ENCODE measurements at places on chromosomes 4 and X.

DNA sequence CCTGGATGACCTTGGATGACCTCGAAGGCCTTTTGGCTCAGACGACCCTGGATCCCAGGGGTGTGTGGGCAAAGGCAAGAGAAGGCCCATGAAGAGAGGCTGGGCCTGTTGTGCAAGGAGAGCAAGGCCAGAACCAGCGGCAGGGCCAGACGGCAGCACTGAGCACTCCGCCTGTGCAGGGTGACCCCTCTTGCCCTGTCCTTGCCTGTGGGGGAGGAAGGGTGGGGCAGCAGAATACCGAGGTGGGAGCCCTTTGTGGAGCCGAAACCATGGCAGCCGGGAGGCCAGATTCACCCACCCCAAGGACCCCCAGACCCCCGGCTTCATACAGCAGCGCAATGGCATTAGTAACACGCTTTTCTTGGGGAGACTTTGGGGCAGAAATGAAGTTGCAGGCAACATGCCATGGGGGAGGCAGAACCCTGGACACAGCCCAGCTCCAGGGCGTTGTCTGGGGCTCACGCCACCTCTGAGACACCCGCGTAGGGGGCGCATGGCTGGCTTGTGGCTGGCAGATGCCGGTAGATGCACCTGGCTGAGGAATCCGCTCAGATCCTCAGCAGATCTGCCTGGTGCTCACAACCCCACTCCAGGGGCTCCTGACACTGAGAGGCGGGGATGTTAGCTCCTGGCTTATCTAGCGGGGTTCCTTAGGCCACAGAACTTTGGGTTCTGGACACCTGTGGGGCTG, 114.5 kb downstream of the FAM53A start:
- DNase-seq: no peak

DNA sequence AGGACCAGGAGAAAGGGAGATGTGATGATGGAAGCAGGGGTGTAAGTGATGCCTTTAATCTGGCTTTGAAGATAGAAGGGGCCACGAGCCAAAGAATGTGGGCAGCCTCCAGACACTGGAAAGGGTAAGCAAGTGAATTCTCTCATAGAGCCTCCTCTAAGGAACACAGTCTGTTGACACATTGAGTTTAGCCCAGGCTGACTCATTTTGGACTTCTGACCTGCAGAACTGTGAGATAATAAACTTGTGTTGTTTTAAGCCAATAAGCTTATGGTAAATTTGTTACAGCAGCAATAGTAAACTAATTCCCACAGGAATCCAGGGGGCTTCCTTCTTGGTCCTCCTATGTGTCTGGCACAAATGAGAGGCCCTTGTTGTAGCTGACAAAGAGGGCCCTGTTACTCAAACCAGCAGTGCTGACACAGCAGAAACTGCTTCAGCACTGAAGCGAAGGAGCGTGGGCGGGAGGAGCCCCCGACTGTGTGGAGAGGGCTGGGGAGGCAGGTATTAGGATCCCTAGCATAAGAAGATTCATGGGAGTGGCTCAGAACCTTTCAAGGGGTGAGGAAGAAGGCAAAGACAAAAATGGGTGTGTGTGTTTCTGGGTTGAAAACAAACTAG, 268.7 kb downstream of the NR3C2 start:
- no peak for DNase-seq

DNA sequence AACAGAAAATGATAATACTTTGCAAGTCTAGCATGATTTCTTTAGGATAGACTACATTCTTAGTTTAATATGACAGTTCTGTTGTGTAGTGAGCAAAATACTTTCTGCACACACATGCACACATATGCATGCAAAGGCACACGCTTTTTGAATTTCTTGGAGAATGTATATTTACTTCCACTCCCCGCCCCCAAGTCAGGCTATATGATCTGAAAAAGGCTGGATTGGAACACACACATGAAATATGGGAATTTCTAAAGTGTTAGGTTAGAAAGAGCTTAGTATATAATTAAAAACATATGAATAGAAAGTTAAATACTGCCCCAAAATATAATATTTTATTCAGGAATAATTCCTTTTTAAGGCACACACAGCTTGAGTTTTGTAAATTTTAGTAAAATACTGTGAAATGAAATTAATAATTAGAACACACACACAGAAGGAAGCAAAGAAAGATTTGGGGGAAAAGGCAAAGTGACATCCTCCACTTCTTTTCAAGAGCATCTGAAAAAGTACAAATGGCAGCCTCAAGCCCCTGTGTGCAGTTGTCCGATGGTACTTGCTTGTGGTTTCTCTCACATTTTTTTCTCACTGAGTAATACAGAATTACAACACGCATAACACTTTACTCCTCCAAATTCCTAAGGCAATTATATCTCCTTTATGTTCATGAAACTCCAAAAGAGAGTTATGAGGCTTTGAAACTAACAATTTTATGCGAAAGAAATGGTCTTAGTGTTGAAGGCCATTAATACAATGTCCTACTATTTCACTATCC, 228.9 kb upstream of the ETNPPL start:
- no peak for DNase-seq

- no peak for DNase-seq
Observed at GRCh38 chr4:37765741-37766140, 60.7 kb upstream of the PGM2 start.

DNA sequence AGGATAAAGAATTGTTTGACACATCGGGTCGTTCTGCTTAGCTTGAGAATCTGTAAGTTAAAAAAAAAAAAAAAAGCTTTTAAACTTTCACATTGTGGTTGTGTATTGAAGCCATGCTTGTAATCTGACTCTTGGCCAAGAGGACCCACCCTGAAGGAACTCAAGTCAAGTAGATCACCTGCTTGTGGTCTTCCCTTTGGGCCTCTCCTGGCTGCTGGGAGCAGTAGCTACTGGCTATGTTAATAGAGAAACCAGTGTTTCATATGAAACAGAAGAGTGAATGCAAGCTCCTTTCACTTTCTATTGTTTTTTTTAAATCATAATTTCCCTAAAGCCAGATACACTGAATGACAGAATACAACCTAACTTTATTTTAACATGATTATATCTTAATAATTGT, 402.4 kb upstream of the NDST4 start:
- no peak for DNase-seq

DNA sequence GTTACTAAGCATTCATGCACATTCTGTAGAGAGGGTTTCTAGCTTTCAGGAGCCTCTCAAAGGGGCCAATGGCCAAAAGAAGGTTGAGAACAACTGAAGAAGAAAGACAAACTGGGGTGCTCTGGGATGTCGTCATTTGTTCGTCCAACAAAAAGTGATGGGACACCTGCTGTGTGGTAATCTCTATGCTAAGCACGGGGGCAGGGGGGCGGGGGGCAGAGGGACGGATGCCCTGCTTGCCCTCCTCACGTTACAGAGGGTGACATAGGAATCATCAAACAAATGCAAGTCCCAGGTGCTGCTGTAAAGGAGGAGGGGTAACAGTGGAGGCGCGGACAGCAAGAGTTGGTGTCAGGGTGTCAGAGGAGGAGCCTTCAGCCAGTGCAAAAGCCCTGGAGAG, 12.8 kb upstream of the CRMP1 start:
- no peak for DNase-seq

DNA sequence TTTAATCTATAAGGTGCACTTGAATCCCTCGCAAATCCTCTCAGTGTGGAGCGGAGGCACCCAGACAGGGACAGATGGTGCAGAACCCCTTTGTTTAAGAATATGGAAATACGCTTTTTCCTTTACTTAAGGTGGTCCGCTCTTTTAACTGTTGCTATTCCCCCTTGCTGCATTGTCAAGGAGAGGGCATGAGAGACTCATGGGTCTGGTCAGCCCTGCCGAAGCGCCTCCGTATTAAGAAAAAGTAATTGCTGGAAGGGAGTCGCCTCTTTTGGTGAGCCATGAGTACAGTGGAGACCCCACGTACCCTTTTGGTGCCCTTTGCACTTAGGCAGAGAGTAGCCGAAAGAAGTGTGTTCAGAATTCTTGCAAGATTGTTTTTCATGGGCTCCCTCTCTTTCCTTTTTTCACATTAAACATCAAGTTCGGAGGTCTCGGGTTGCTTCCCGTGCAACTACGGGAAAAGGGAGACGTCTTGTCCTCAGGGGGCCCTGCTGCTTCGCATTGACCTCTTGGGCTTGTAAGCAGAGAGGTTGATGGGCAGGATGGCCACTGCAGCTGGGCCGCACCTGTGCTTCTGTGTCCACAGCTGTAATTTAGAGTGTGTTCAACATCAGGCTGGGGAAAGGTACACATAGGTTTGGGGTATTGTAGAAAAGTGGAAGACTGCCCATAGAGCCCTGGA, 109.6 kb downstream of the SPRY1 start:
- DNase-seq: no peak

GRCh38 chrX:72045552-72046277, 86.0 kb downstream of the RTL5 start:
- peak; percentile 68 for DNase-seq

DNA sequence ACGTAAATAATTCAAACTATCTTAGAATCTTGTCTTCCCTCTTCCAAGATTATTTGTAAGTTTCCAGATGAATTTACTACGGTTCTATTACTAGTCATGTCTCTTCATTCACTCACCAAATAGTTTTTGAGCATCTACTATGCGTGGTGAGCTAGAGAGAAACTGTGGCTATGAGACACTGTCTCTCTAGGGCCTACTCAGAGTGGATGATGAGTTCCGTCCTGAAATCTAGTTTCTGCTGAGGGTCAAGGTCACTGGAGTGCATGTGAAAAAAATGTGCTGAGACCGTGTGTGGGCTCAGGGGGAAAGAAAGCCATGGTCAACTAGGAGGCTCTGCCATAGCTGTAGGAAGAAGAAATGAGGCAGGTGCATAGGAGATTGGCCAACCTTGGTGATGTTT, 320.2 kb upstream of the GATB start:
- no peak for DNase-seq

DNA sequence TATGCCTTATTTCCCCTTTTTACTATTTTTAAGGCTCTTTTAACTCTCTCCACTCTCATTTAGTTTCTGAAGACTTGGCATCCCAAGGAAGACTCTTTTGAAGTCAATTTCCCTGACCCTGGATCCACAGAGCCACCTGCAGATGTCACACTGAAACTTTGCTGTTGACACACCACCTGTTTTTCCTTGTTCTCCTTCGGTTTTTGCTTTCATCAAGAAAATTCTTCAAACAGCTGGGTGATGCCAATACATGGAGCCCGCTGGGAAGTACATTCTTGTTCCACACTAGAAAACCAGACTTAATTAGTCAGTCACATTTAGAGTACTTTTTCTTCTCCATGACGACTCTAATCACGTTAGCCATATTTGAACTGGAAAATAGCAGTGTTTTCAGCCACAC, 293.9 kb downstream of the PDGFC start:
- no peak for DNase-seq

GRCh38 chr4:31054295-31054694, 334.1 kb downstream of the PCDH7 start:
- DNase-seq: no peak

DNA sequence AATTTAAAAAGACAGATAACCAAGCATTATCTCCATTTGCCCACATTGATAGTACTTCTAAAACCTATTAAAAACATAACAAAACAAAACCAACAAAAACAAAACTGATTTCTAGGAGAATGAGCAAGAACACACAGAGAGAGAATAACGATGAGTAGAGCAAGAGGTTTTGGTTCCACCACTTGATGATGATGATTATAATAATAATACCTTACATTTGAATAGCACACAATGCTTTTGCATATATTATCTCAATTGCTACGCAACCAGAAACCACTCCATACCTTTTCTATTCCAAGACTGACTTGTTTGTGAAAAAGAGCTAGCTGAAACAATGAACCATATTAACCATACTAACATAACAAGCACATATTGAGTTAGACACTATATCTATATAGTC, 1090.9 kb downstream of the SH3BGRL start:
- DNase-seq: no peak

DNA sequence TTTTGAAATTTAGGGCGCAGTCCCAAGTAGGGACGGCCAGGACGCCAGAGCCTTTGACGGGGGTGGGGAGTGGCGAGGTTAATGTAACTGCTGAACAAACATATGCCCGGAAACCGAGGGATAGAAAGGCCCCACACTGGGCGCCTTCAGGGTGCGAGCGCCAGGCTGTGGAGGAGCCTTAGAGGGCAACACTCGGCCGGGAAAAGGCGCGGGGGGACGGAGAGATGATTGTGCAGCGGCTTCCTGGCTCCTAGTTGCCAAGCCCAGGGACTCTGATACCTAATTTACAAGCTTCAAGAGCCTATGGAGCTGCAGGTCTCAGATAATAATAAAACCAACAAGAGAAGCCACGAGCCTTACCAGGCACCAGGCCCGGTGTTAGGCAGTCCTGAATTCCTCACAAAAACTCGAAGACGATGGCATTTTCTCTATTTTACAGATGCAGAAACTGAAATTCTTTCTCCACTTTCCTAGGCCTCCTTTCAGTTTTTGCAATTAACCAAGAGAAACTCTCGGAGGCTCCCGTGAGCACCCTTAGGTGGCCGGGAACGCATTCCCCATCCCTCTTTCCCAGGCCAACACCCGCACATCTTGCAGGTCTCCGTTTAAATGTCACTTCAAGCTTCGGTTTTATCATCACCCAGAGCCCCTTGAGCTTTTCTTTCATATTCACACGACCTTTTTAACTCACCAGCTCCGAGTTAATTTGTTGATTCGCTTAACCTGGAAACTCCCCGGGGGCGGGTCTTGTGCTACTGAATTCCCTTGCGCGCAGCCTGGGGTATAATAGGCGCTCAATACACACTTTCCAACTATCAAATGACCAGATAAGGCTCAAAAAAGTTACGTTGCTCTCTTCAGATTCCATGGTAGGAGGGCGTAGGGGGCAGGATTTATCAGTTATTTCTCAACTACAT, 6.4 kb upstream of the GSX2 start:
- no peak for DNase-seq

- DNase-seq: no peak
Observed at GRCh38 chrX:23851544-23851943, 56.2 kb downstream of the APOO start.

DNA sequence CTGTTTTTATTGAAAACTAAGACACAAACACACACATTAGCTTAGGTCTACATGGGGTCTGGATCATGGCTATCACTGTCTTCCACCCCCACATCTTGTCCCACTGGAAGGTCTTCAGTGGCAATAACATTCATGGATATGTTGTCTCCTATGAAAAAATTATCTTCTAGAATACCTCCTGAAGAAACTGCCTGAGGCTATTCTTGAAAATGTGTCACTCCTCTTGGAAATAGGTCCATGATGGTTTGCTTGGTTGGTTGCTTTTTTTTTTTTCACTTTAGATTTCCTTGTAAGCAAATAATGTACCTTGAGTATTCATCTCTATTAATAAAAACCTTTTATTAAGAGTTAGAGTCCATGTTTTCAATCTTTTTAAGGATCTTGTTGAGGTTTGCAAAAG, 195.3 kb upstream of the PDE5A start:
- DNase-seq: no peak

DNA sequence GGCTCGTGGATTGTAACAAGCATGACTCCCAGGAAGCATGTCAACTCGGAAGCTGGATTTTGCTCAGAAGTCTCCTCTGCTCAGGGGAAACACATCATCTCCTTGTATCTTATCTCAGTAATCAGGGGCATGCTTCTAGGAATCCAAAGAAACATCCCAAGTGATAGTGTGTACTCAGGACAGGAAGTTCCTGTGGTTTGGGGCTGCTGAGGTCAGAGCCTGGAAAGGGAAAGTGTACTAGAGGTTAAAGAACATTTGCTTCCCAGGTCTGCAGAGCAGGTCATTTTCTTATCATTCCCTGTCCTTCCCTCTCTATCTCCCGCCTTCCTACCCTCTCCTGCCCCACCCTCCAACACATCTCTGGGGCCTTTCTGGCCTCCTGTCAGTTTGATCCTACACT, 38.8 kb downstream of the SLC34A2 start:
- DNase-seq: no peak

GRCh38 chr4:101475246-101475645, 127.9 kb upstream of the PPP3CA start:
- DNase-seq: peak; percentile 43

- no peak for DNase-seq
Observed at GRCh38 chr4:26525771-26526150, 35.5 kb upstream of the CCKAR start.

Measured in NCI-H524 treated with DMSO at 0.1 percent for 48 hours (cell line).